ENCODE measurements at places on chromosomes 2 and 18.

GRCh38 chr18:13321923-13322322 is 103.4 kb downstream of the LDLRAD4 start:
- no peak for DNase-seq

DNA sequence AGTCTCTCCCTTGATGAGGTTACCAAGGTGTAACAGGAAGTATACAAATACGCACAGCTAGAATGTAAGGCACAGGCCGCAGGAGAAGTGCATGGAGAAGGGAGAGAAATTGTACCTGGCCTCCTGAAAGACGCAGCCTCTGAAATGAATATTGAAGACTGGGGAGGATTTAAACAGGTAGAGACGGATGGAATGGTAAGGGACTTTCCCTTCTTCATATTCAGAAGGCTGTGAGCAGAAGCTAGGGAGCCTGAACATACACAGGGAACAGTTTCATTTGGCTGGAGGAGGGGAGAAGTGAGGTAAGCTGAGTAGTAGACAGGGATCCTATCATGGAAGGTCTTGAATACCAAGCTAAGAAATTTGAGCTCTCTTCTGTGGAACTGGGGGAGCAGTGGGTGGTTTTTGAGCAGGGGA is 112.7 kb downstream of the ANKRD44 start:
- no peak for DNase-seq

DNA sequence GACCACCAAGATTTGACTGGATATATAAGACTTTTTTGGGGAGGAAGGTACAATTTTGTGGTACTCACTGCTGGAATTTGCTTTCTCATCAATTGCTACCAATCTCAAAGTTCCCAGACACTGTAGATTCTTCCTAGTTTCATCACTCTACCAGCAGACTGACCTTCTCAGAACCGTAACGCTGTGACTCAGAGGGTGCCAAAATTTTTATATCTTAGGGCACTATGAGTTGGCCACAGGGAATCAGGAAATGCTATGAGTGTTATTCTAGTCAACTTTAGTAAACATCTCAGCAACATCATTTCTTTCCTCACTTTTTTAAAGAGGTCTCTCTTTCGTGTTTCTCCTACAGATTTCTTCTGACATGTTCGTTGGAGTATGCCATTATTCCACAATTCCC is 499.0 kb downstream of the TMX3 start:
- no peak for DNase-seq

GRCh38 chr2:69830045-69830905 is 815 bp downstream of the GMCL1 start:
- peak; percentile 9 for DNase-seq

DNA sequence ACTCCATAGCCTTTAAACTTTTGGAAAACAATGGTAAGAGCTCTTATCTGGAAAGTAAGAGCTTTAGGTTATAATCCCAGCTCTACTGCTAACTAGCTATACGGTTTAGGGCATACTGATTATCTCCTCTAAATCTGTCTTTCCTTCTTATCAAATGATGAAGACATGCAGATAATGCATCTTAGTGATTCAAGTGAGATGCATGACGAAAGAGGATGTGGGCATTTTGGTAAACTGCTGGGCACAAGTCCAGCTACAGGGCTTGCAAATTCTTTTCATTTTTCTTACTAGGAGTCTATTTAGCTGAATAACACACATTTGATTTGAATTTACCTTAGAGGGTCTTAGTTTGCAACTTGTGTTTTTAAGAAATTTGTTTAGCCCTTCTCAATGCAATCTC is 1604.8 kb upstream of the ZEB2 start:
- no peak for DNase-seq

GRCh38 chr2:108446703-108447102 is 2.3 kb upstream of the GCC2 start:
- no peak for DNase-seq

DNA sequence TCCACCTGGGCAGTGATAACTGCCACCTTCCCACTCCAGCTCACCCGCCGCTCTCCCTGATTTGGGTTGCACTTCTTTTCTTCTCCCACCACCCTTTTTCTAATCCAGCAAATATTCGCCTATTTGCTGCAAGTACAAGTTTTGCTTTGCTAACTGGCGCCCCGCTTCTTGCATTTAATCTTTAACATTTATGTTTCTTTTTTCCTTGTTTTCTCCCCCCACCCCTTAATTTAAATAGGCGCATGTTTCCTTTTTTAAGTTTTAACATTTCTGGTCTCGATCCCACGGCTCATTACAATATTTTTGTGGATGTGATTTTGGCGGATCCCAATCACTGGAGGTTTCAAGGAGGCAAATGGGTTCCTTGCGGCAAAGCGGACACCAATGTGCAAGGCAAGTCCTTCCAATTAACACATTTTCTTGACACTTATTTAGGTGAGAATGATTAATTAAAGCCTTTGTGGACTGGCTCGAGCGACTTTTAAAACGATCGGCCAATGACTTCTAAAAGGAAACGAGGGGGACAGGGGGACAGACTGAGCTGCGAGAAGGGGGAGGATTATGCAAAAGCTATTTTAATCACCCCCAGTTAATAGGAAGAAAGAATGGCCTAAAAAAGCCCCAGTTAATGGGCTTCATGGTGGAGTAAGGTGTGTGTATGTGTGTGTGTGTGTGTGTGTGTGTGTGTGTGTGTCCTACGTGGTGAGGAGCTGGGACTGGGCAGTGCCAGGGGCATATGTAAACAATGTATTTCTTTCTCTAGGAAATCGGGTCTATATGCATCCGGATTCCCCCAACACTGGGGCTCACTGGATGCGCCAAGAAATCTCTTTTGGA is 1.6 kb downstream of the TBR1 start:
- no peak for DNase-seq
